NCI-H82 (cell line): ENCODE measurements at places on chromosomes 4 and X.

- peak; percentile 91 for DNase-seq
Observed at GRCh38 chr4:153143527-153144348, 60.5 kb upstream of the TRIM2 start.

- DNase-seq, result peak; percentile 80
Observed at GRCh38 chr4:76035141-76035540, 729 bp downstream of the CXCL11 start.

GRCh38 chr4:142405695-142406498 lies 440.2 kb downstream of the INPP4B start:
- peak; percentile 2 for DNase-seq

DNA sequence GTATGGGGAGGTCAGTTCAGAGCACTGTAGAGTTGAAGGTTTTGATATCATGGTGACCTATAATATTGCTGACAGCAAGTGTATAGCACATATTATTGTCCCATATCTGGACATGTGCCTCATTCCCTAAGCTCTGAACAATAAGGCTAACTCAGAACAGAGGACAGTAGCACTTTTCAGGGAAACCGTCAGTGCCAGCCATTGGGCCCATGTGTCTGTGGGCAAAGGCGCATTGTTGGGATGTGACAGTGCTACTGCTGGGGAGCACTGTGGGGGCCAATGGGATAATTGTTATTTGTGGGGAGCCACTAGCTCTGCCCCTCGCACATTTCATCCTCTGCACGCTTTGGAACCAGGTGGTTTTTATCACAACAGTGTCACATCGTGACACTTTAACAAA lies 136.2 kb downstream of the ELOVL6 start:
- DNase-seq, result no peak

GRCh38 chr4:164012396-164013027 lies 518.0 kb downstream of the TMA16 start:
- peak; percentile 72 for DNase-seq

DNA sequence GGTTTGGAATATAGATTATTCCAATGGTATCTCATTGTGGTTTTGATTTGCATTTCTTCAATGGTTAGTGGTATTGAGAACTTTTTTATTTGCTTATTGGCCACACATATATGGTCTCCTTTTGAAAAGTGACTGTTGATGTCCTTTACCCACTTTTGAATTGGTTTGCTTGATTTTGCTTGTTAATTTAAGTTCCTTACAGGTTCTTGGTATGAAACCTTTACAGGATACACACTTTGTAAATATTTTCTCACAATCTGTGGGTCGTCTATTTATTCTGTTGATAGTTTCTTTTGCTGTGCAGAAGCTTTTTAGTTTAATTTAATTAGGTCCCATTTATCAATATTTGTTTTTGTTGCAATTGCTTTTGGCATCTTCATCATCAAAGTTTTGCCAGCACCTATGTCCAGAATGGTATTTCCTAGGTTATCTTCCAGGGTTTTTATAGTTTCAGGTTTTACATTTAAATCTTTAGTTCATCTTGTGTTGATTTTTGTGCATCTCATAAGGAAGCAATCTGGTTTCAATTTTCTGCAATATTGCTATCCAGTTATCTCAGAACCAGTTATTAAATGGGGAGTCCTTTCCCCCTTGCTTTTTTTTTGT lies 475.7 kb upstream of the PABPC4L start:
- DNase-seq, result no peak

DNA sequence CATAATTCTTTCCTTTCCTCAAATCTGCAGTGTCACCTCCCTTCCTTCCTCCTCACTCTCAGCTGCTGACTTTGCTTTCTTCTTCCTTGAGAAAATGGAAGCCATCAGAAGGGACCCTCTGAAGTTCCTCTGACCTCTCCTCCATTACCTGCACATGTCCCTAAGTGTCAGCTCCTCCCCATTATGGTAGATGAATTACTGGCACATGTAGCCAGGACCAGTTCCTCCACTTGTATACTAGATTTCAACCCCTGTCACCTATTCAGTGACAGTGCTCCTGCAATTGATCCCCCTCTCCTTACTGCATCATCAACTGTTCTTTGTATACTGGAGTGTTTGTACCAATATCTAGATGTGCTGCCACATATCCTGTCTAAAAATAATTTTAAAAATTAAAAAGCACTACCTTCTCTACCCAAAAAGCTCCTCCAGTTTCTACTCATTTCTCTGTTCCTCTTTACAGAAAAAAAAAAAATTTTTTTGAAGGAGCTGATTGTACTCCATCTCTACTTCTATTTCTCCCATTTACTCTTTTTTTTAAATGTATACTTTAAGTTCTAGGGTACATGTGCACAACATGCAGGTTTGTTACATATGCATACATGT lies 78.6 kb downstream of the CLCN5 start:
- no peak for DNase-seq

- peak; percentile 2 for DNase-seq
Observed at GRCh38 chr4:27360790-27361267, 500.2 kb downstream of the STIM2 start.

DNA sequence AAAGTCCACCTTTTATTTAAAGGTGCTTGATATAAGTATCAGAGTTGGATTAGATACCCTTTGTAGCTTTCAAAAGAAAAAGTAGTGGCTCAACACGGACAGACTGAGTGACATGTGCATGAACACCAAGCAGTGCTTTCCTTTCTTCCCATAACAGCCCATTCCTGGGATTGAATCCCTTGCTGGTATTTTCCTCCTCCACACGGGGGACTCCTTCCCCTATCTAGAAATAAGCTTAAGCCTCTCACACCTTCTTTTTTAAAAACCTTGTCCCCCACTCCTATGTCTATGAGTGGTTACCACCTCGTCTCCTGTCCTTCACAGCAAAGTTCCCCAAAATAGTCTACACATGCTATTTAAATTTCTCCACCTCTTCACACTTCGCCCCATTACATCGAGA lies 5.1 kb downstream of the AP1S2 start:
- peak; percentile 53 for DNase-seq
